Activated B cell treated with CpG ODN at 0.5 μM for 24 hours (primary cell): ENCODE measurements at places on chromosomes 7 and 10.
A peak's percentile ranks its signal among the peaks of the same experiment; 100 is the strongest.

DNA sequence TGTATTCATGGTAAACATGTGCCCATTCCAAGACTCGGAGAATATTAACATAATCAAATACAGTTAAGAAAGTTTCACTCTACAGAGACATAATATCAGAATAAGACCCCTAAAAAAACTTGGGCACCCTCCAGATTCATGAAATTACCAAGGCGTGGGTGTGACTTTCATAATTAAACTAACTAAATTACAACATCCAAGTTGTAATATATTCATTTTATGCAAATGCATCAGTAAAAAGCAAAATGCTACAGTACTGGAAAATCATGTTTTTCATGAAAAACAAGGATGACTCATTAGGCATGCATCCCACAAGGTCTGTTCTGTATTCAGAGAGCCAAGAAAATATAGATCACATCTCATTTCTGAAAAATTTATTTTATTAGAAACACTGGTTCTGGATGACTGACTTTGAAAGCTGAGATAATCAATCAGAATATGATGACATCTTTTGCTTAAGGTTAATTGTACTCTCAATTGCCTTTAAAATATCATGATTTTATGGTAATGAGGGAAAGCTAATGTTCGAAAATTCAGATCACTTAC, 248.8 kb upstream of the SMIM30 start:
- DNase-seq, result no peak

DNA sequence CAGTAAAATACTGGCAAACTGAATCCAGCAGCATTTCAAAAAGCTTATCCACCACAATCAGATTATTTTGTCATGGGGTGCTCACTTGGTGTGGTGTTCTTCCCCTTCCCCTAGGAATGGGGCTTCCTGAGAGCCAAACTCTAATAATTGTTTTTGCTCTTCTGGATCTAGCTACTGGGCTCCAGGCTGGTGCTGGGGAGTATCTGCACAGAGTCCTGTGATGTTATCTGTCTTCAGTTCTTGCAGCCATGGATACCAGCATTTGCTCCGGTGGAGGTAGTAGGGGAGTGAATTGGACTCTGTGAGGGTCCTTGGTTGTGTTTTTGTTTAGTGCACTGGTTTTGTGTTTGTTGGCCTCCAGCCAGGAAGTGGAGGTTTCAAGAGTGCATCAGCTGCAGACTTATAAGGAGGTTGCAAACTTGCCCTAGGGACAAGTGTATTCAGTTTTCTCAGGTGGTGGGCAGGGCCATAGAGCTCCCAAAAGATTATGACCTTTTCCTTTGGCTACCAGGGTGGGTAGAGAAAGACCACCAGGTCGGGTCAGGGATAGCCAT, 308.5 kb upstream of the MAGI2 start:
- no peak for DNase-seq

DNA sequence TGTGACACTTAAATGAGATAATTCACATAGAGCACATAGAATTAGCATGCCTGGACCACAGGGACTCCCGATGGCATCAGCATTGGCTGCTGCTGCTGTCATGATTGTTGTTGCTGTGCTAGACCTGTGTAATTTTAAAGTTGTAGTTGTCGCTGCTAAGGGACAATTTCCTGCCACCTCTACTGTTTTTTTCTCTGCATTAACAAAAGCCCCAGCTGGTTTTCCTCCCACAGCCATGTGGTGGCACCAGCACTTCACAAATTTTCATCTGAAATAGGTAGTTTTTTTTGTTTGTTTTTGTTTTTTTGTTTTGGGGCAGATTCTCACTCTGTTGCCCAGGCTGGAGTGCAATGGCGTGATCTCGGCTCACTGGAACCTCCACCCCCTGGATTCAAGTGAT, 25.4 kb upstream of the PRXL2A start:
- DNase-seq, result no peak

GRCh38 chr7:78873117-78873516, 580.4 kb downstream of the MAGI2 start:
- DNase-seq, result no peak

DNA sequence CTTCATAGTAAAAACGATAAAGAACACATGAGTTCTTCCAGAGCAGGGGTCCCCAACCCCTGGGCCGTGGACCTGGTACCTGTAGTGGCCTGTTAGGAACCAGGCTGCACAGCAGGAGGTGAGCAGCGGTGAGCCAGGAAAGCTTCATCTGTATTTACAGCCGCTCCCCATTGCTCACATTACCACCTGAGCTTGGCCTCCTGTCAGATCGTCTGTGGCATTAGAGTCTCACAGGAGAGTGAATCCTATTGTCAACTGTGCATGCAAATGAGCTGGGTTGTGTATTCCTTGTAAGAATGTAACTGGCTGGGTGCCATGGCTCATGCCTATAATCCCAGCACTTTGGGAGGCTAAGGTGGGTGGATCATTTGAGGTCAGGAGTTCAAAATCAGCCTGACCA, 229.5 kb downstream of the CNTNAP2 start:
- DNase-seq, result no peak

GRCh38 chr7:66258409-66258808, 53.3 kb downstream of the TPST1 start:
- no peak for DNase-seq

- no peak for DNase-seq
Observed at GRCh38 chr10:45660876-45661411, 11.6 kb downstream of the ZFAND4 start.

DNA sequence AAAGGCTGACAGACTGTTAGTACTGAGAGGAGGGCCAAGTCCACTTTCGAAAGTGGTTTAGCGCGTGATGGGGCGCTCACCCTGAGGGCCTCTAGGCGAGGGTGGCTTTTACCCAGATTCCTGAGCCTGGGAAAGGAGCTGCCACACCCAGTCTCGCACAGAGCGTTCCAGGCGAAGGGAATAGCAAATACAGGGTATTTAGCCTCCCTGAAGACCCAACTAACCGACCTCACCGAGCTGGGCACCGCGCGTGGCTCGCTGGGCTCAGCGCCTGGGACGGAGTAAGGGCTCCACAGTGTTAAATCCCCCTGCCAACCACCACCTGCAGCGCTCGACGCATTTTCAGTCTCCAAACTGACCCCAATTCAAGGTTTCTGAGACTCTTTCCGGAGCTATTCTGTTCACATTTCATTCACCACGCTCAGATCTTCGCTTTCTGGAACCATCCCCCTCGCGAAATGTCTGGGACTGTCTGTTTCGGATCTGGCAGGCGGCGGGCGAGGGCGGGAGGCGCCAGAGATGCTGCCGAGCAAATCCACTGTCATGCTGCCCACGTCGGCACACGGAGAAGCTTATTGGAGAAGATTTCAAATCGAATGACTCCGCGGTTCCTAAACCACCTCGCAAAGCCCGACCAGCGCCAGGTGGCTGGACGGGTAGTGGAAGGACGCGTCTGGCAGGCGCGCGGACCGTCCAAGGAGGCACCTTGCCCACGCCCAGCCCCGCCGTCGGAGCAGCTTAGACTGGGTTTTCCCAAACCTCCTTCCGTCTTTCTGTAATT, 1.4 kb upstream of the OSBPL3 start:
- peak; percentile 46 for DNase-seq

DNA sequence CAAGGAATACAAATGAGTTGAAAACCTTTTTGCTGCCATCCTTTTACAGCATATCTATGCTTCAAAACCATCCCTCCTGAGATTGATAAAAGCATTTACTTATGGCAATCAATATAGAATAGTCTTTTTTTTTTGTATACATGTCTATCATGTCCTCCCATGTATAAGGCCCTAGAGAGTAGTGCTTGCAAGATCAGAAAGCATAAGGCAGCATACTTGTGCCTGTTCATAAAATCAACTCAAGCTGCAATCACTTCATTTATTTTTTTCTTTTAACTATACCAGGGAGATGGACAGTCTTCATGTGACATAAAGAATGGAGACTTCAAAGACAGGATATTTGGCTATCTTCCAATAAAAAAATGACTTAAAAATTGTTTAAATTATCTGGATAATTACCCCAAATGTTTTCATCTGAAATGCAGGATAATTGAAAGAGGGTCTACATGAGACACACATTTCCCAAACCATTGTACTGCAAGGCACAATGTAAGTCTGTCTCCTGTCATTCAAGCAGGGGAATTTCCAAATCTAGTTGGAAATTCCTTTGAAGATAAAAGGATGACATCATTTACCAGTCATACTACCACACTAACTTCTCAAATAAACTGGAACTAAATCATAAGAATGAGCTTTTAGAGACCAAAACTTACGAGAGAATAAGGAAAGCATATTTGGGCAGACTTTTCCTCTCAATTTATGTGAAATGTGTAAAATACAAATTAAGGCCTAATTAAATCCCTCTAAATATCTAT, 22.5 kb downstream of the LRRN3 start:
- no peak for DNase-seq
